ENCODE measurements at places on chromosomes 11 and 22.

GRCh38 chr22:25745341-25746011, 3.5 kb downstream of the MYO18B start:
- DNase-seq = no peak

GRCh38 chr22:31828739-31829138, 74.9 kb downstream of the DEPDC5 start:
- DNase-seq = no peak

- DNase-seq = no peak
Measured at GRCh38 chr11:96361778-96362177, 18.8 kb upstream of the MAML2 start.

GRCh38 chr11:119460582-119460981, 37.6 kb upstream of the THY1 start:
- DNase-seq = no peak

GRCh38 chr11:88604260-88604659, 266.7 kb upstream of the CTSC start:
- no peak for DNase-seq

- no peak for DNase-seq
Measured at GRCh38 chr11:126361400-126361799, 5.9 kb downstream of the ST3GAL4 start.

DNA sequence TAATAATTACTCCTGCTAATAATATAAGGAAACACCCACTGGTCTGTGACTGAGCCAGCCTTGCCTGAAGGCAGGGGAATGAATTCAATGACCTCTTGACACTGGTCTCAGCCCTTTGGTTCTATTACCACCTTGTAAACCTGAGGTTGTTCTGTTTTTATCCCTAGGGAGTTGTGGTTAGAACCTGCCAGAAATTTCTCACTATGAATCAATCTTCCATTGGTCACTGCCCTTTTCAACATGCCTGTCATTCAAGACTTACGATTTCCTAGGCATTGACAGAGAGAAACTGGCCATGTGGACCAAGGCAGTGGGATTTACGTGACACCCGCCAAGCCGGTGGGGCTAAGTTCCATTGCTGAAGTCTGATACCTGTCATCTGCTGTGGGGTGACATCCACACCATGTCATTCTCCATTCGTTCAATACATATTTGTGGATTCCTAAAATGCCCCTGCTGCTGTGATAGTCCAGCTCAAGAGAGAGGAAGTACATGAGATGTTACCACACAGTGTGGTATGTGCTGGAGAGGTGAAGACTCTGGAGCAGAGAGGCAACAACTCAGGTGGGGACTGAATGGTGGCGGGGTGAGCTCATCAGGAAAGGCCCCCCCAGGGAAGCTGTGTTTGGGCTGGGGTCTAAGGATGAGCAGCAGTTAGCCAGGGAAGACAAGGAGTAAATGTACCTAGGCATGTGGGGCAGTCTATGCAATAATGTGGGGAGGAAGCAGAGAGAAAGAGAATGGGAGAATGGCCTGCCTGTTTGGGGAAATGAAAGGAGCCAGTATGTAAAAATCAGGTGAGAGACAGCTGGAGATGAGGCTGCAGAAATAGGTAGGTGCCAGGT, 15.2 kb upstream of the EHF start:
- no peak for DNase-seq

DNA sequence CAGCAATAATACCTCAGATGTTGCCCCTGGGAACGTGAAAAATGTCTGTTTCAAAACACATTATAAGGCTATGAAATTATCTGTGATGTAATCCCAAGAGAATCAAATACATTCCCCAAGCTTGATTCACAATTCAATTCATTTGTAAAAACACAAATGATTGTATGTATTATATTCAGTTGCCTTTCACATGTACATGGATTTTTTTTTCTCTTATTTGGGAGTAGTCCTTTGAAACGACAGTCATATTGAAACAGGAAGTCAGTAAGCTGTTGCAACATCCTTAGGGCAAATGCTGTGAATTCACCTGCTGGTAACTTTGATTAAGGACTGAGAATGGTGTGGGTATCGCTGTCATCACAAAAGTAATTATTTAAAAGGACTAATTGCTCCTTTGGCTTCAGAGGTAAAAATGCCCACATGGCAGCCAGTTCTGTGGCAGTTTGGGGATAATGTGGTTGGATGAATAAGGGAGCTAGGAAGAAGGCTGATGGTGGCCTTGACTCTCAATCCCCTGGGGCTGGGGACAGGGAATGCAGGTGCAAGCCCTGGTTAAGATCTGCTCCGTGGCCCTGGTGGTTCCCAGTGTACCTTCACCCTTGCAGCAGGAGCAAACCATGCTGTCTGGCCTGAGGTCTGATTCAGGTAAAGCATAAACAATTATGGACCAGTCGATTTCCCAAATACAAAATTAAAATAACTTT, 13.2 kb downstream of the EHF start:
- DNase-seq = peak; percentile 28

DNA sequence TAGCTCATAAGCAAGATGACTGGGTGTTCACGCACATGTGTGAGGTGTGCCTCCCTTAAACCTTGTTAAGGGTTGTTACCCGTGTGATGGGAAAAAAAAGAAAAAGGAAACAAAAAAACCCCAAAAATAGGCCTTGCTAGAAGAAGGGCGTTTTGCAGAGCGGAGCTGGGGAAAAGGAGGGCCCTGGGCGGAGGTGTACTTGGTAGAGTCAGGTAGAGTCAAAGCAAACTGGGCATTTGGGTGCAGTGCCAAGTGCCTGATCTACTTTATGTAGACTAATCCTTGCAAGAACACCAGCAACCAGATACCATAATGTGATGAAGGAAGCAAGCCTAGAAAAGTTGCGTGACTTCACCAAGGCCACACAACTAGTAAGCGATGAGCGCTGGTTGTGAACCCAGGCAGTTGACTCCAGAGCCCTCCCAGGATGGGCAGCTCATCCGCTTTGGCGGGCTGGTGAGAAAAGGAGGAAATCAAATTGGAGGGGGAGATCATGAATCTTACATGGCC, 1.2 kb upstream of the TIRAP start:
- no peak for DNase-seq

GRCh38 chr22:42169055-42169469, 38.5 kb upstream of the CYP2D6 start:
- peak; percentile 24 for DNase-seq

DNA sequence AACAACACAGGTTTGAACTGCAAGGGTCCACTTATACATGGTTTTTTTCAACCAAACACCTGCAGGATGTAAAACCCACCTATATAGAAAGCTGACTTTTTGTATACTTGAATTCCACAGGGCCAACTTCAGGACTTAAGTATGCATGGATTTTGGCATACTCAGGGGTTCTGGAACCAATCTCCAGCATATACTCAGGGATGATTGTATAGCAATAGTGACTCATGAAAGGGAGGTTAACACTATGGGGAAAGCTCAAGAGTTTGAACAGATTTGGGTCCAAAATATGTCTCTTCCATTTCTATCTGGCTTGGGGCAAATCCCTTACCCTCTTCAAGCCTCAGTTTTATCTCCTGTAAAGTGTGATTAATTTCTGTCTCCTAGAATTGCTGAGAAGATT, 94.9 kb downstream of the MICAL2 start:
- no peak for DNase-seq

DNA sequence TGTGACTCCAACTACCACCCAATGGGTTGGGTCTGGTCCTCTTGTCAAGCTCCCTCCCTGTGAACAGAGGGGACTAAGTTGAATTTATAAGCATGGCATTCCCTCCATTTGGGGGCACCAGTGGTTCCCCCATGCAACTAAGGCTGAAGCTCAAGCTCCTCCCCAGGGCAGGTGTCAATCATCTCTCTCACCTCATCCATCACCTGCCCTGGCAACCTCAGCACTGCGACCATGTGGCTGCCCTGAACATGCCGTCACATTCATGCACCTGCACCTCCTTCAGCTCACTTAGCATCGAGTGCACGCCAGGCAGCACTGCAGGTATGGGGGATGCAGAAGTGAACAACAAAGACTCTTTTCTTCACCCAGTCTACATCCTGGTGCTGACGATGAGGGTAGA, 799.3 kb downstream of the TBC1D22A start:
- DNase-seq = no peak

GRCh38 chr22:47739291-47740015, 977.0 kb downstream of the TBC1D22A start:
- no peak for DNase-seq

DNA sequence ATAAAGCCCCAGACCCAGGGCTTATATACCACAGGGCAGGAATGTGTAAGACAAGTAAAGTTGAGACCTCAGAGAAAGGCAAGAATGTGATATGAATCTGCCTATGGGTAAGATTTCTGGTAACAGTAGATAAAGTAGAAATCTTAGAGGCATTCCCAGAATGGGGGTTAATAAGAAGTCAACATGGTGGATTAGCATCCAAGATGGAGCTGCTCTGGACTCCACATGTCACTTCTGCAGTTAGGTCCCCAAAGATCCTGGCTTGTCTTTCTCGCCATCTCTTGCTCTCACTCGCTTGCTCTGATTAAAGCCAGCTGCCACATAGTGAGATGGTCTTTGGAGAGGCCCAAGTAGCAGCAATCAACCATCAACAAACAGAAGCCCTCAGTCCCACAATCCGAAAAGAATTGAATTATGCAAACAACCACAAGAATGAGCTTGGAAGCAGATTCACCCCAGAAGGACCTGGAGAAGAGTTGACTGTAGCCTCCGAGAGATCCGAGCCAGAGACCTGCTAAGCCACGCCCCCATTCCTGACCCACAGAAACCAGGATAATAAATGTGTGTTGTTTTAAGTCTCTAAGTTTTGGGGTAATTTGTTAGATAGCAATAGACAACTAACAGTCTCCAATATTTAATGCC, 5.4 kb upstream of the C11orf86 start:
- no peak for DNase-seq

DNA sequence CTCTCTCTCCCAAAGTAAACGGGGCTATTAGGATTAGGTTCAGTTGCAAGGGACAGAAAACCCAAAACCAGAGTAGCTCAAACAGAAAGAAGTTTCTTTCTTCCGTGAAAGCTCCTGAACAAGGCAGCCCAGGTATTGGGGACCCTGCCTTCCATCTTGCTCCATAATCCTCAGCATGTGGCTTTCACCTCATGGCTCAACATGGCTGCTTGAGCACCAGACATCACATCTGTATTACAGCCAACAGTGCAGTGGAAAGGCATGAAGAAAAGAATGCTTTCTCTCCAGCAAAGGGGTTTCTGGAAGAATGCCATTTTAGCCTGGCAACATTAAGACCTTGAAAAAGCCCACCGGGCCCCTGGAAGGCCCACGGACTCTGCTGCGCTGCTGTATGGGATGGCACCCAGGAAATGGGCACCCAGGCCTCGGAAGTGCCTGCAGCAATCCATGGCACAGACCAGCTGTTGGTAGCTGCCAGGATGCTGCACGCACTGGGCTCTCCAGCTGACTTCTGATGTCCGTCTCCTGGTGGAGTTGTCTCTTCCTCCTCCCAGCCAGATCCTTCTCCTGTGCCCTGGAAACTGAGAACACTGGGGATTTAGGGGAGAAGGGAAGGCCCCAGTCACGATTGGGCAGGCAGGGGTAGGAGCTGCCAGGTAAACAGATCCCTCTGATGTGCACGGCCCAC, 22.6 kb downstream of the PDGFB start:
- no peak for DNase-seq

GRCh38 chr22:46356496-46357480, 21.3 kb downstream of the TRMU start:
- no peak for DNase-seq

DNA sequence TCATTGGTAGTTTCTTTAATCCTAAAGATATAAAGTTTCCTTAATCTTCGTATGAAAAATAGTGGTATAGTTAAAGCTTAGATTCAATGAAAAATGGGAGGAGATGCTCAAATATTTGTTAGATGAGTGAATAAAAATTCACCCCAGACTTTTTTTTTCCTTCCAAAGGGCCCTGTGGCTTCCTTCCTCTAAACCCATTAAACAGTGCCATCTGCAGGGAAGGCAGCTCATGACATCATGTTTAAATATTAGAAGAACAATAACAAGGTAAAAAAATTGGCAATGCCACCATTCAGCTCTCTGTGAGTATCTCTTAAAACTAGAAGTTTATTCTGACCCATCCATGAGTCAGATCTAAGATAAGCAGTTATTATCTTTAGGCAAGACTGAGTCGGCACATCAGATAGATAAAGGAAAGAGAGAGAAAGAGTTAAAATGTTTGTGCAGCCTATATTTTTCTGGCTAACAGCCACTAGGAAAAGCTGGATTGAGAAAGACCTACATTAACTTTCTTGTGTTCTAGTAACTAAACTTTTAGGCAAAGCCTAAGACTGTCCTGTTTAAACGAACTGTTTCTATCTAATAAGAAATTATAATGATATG, 19.1 kb upstream of the OOSP1 start:
- DNase-seq = no peak

DNA sequence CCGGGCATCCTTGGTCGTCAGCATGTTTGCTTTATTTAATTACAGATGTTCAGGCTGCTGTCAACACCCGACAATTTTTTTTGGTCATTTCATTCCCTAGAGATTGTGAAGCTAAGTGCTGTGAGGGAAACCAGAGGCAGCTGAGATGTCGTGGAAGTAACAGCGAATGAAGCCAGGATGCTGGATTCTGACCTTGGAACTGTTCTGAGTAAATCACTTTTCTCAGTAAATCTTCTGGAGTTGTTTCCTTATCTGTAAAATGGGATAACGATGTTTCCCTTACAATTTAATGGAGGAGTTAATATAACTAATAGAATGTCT, 390 bp upstream of the CKAP5 start:
- no peak for DNase-seq

GRCh38 chr22:26617271-26618199, at the start of gene CRYBB1:
Gene CRYBB1, minus strand, starts transcription at chr22:26618027. Its CDS starts 1,708 bp downstream, at chr22:26616319.
- peak; percentile 30 for DNase-seq

GRCh38 chr11:120031156-120031555, 106.8 kb downstream of the TRIM29 start:
- DNase-seq = no peak

Data from DMS153 (cell line).